ENCODE measurements at places on chromosomes 3 and 15. TPM values are rescaled to one million over a fixed set of nuclear protein-coding genes. Genes with fewer than 3 reads are reported as not detected.

The UNC45A gene
- 53.6 TPM for total RNA-seq

The C2CD4A gene
- 0.10 TPM for total RNA-seq

The C2CD4B gene
- total RNA-seq: 0.32 TPM

The FBLN2 gene
- total RNA-seq: 2.5 TPM

The SPTBN5 gene
- 0.20 TPM for total RNA-seq

The PRICKLE2 gene
- 2.5 TPM for total RNA-seq

The TMEM207 gene
- not detected for total RNA-seq

The ECE2 gene
- total RNA-seq: not detected

The SH3BP5 gene
- total RNA-seq: 15.7 TPM

The TIGIT gene
- not detected for total RNA-seq

The RSL24D1 gene
- 92.9 TPM for total RNA-seq

The B3GNT5 gene
- 30.7 TPM for total RNA-seq

The PPP1R14D gene
- total RNA-seq: not detected

The ILDR1 gene
- not detected for total RNA-seq

The SKOR1 gene
- 0.05 TPM for total RNA-seq

The OR5K2 gene
- not detected for total RNA-seq

The REC114 gene
- total RNA-seq: not detected

The ITIH1 gene
- total RNA-seq: not detected

The AMIGO3 gene
- 1.2 TPM for total RNA-seq

The TUSC7 gene
- not detected for total RNA-seq

The EPHB1 gene
- total RNA-seq: 0.05 TPM

The CAND2 gene
- 0.37 TPM for total RNA-seq

The TSPAN3 gene
- total RNA-seq: 450 TPM

The PLSCR5 gene
- total RNA-seq: not detected

The CORO2B gene
- total RNA-seq: 3.0 TPM

Measured in A549 treated with Hydrocortisone at 1 μM for 4 hours (cell line).